NCI-H1105 (cell line): ENCODE measurements at places on chromosomes 2 and 18.

GRCh38 chr2:11248-11941, 34.9 kb downstream of the FAM110C start:
- DNase-seq = no peak

DNA sequence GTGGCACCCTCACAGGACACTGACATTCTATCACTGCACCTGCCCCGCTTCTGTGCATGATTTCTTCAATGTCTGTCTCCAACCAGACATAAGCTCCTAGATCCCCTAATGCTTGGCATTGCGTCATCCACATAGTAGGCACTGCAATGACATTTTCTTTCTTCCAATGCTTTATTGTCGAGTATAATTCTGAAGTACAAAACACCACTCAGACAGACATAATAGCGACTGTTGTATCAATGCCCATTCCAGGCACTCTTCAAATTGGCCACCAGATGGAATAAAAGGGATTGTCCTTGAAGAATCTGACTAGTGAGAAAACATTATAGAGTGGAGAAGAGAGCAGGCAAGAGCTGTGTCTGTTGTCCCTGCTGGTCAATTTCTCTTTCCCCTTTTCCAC, 89.0 kb downstream of the LPIN1 start:
- DNase-seq = no peak

GRCh38 chr2:137023205-137023604, 257.9 kb downstream of the THSD7B start:
- no peak for DNase-seq

- DNase-seq = no peak
These were observed 614.0 kb upstream of the ID2 start for GRCh38 chr2:8067784-8068336.

GRCh38 chr2:99481941-99482340, 7.9 kb downstream of the REV1 start:
- DNase-seq = no peak

DNA sequence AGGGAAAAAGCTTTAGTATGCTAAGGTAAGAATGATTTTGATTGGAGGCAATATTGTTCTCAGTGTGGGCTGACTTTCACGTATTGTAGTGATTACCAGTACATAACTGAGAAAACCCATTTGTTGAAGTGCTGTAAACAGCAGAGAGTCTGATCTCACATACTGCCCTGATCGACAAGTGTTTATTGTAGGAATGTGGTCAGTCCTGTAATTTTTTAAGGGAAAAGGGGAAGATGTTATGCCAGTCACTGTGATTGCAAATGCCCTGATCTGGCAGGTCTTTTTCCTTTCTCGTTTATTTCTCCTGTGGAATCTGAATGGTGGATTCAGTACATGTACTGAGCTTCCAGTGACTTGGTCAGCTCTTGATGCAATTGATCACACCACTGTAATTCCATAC, 11.5 kb downstream of the SPATS2L start:
- DNase-seq = no peak

- no peak for DNase-seq
These were observed 6.3 kb downstream of the COBLL1 start for GRCh38 chr2:164835302-164835701.

GRCh38 chr2:170512266-170512665, 202.9 kb upstream of the SP5 start:
- DNase-seq = no peak

DNA sequence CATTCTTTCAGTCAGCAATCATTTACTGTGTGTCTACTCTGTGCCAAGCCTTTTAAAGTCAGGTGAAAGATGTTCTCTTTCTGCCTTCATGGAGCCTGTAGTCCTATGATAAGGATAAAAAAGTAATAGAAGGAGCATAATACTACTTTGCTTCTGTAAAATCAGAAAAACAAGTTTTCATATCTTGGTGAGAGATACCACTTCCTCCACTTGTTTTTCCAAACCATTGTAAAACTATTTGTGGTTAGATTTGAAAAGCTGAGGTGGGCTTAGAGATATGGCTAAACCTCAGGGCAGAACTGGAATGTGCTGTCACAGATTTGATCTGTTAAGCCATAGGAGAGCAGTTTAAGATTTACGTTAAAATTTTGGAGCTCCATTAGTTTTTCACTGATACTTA, 104.7 kb upstream of the FAM117B start:
- no peak for DNase-seq

GRCh38 chr2:235588750-235589149, 94.9 kb downstream of the AGAP1 start:
- DNase-seq = no peak

- no peak for DNase-seq
These were observed 469.3 kb upstream of the RAB12 start for GRCh38 chr18:8139891-8140406.

DNA sequence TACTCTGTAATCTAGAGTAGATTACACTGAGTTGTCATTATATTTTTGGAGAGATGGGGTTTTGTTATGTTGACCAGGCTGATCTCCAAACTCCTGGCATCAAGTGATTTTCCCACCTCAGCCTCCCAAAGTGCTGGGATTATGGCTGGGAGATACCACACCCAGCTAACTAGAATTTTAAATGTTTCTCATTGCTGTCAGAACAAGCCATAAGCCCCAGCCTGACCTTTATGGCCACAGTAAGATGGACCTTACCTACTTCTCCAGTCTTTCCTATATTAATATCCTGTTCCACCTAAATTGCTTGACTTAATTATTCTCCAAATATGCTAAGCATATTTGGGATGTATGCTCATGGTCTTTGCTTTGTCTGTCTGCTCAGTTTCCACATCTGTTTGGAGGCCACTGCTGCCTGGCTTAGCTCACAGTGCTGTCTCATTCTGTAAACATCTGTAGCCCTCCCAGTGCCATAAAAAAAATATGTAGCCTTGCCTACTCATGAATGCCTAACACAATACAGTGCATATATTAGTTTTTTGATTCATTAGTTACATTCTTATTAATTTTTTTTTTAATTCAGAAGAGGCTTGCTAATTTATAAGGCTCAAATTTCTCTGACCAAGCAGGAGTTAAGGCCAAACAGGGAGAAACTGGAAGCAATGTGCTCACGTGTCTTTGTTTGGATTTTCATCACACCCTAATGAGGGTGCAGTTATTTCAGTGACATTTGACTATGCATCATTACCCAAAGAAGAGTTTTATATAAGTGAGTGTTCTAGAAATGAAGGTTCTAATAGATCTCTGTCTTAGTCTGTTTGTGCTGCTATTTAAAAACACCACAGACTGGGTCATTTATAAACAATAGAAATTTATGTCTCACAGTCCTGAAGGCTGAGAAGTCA, 45.3 kb upstream of the PSME4 start:
- no peak for DNase-seq
